ENCODE measurements at places on chromosomes 4 and X.

DNA sequence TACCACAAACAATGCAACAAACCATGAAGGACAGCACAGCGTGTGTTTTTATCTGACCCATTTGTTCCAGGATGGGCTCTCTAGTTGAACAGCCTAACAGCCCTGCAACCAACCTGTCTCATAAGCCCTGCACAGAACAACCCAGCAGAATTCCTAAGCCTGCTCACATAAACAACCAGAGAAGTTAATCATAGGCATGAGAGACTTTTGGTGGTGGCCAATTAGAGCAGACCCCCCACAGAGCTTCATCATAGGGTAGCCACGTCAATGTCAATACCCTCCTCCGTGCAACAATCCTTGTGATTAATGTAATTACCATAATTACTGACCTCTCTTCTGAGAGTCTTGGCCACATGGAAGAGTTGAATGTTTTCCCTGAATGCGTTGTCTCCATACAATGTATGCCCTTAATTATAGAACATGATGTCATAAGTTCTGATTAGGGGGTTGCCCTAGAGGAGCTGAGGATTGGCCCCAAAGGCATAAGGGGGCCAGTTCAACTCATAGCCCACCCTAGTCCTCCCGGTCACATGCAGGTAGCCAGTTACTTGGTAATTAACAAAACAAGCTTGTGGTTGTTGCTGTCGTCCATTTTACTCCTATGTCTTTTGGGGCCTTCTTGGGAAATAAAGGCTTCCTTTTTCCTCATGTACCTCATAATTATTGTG, 92.7 kb downstream of the SYNPO2 start:
- no peak for DNase-seq

- DNase-seq = no peak
These were observed 633.0 kb downstream of the TLL1 start for GRCh38 chr4:166506051-166506450.

DNA sequence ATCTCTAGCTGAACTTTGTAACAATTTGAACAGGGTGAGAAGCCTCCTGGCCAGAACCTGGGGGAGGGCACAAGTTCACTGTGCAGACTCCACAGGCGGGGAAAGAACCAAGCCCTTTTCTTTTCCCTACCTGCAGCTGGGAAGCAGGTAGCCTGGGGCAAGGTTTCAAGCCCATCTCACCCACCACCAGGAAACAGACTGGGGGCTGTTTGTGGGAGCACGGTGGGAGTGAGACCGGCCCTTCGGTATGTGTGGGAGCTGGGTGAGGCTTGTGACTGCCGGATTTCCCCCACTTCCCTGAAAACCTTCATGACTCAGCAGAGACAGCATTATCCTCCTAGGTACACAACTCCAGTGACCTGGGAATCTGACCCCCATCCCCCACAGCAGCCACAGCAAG, 211.7 kb downstream of the ZNF674 start:
- no peak for DNase-seq

DNA sequence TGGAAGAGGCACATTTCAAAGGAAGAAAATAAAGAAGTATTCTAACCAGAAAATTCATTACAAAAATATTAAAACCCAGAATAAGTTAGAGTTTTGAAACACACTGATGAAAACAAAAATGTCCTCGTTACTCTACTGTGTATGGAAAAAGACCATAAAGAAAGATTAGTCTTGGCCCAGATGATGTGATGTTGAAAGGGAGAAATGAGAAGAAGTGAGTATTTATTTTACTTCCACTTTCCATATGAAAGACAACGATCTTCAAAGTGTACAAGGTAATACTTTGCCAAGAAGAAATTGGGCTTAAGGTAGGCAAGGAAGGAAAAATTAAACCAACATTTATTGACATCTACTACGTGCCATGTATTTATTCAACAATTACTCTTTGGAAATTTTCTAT, 48.6 kb upstream of the EMCN start:
- no peak for DNase-seq

- no peak for DNase-seq
These were observed 155.1 kb downstream of the TMA16 start for GRCh38 chr4:163649557-163650091.

GRCh38 chrX:134747006-134747405, 88.7 kb upstream of the PLAC1 start:
- no peak for DNase-seq

DNA sequence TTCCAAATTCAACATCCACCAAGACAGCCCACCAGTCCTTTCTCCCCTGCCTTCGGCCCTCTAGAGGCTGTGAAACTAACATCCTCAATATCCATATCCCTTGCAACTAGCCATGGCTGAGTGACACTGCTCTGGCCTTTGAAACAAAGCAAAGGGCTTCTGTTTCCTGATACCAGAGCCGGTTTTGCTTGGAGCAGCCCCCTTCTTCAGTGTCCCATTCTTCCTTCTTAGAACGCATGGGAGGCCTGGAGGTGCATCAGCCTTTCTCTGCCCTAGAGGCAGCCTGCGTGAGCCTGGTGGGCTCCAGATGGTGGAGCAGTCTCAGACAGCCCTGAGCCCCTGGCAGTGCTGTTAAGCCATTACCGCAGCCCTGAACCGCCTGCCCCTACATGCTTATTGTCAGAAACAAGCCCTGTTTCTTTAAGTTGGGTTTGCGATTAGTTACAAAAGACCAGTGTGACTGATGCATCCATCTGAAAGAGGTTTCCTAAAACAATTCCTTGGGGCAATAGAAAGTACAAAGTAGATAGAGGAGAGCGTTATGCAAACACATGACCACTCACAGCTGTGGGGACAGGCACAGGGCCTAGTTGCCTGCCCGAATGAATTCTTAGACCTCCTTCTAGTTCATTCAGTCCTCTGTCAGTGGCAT, 74.1 kb downstream of the EVC start:
- DNase-seq = no peak

GRCh38 chrX:40012868-40013265, 84.9 kb downstream of the BCOR start:
- DNase-seq = no peak

DNA sequence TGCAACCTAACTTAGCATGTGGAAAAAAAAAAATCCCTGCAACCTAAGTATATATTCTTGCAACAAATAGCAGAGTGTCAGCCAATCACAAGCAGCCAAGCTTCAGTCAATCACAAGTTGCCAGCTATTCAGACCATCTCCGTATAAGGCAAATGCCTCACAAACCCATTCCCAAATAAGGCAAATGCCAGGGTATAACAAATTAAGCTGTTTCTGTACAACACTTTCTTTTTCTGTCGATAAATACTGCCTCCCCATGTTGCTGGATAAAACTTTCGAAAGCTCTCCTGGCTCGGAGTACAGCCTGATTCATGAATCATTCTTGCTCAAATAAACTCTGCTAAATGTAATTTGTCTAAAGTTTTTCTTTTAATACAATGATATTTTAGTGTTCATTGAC, 460.7 kb upstream of the SMIM31 start:
- no peak for DNase-seq

Data from vagina (tissue), 2 donors.